NCI-H1105 treated with DMSO at 0.1 percent for 48 hours (cell line): ENCODE measurements at places on chromosomes 11 and 22.

DNA sequence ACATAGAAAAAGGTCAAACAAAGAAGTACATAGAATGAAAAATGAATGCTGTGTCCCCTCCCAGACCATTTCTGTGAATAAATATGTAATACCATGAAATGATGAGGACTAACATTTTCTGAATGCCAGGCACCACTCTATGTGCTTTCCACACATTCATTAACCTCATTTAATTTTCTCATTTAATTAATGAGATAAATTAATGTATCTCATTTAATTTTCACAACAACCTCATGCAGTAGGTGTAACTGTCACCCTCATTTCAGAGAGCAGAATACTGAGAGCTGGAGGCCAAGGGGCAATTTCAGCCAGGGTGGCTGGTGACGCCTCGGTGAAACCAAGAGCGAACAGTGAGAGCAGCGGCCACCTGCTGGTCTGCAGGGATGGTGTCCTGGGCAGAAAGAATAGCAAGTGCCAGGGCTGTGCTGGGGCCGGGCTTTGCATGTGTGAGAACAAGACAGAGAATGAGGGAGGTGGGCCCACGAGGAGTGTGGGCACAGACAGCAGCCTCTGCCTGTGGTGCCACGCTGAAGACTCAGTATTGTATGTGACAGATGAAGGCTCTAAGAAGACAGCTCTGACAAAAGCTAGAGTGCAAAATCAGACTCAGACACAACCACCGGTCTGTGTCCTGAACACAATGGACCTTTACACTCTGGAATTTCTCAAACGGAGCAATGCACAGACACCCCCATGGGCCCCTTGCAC, 1.8 kb upstream of the SERPIND1 start:
- no peak for DNase-seq

DNA sequence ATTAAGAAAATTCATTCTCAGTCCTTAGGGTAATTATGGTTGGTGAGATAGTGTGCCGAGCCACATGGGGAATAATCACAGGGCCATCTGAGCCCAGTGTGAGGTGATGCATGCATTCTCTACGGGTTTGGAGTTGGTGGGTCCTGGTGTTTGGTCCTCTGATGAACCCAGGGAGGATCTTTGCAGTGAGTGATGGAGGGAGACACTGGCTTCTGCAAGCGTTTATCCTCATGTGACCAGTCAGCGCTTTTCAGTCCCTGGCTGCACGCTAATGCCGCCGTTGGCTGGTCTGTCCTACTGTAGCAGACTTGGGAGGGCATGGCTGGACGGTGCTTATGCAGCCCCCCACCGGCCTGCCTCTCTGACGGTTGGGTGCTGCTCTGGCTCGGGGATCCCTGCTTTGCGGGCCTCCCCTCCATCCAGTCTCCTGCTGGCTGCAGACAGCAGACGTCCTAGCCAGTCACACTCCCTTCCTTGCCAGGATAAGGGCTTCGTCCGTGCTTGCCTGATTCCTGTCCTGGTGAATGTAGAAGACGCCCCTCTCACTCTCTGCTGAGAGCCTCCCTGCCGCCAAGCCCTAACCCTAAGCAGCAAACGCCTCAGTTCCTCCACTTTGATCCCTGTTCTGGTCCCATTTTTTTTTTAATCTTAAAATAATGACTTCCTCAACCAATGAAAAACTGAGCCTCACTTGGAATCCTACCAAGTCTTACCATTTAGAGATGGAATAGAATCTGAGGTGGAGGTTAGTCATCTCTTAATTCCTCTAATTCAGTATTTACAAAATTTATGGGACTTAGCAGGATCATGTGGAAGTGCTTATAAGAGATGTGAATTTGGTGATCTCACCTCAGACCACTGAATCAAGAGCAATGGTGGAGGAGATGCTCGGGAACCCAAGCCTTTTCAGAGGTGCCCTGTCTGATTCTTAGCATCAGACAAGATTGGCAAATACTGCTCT, 143.7 kb upstream of the SORL1-AS1 start:
- DNase-seq: no peak

DNA sequence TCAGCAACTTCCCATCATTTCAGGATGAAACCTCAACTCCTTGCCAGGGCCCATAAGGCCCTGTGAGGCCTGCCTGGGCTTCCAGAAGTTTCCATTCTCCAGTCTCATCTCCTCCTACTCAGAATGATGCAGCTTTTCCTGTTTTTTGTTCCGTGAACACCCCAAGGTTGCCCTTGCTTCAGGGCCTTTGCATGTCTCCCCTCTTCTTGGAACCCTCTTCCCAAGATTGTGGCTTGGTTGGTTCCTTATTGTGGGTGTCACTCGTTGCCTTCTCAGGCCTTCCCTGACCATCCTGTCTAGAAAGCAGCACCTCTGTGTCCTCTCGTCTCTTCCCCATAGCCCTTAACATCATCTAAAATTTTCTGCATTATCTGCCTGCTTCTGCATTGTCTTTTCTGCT, 23.2 kb upstream of the YWHAH start:
- DNase-seq: no peak

GRCh38 chr11:94801866-94802460, 33.8 kb downstream of the AMOTL1 start:
- DNase-seq: no peak

- no peak for DNase-seq
These were observed 1.0 kb upstream of the TRIM44 start for GRCh38 chr11:35661534-35661933.

DNA sequence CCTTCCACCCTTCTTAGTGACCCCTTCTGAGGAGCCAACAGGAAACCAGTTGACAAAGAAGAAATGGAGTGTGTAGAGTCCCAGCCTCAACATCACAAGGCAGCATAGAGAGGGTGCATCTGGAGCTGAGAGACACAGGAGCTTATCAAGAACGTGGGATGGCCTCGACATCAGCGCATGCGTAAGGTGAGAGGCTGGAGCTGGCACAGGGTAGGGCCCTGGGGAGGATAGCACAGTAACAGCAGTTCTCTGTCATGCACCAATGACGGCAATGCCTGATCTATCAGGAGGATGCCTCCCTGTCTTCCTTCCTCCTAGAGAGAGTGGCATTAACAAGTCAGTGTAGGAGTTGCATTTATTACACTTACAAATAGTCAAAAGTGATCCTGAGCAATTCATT, 426.1 kb downstream of the NTM start:
- DNase-seq: no peak

GRCh38 chr11:67353317-67354074, at the start of gene POLD4:
TSS of gene POLD4 (minus strand) at chr11:67353546. CDS start at chr11:67353399, 147 bp downstream.
- DNase-seq: peak; percentile 89
